Upper lobe of left lung (tissue), 6 donors: ENCODE measurements at places on chromosomes 4 and X.

- peak; percentile 73 for DNase-seq
Measured at GRCh38 chr4:13654162-13654797, 26.8 kb upstream of the BOD1L1 start.

GRCh38 chr4:99323756-99324155, 2.6 kb upstream of the ADH1B start:
- no peak for DNase-seq

DNA sequence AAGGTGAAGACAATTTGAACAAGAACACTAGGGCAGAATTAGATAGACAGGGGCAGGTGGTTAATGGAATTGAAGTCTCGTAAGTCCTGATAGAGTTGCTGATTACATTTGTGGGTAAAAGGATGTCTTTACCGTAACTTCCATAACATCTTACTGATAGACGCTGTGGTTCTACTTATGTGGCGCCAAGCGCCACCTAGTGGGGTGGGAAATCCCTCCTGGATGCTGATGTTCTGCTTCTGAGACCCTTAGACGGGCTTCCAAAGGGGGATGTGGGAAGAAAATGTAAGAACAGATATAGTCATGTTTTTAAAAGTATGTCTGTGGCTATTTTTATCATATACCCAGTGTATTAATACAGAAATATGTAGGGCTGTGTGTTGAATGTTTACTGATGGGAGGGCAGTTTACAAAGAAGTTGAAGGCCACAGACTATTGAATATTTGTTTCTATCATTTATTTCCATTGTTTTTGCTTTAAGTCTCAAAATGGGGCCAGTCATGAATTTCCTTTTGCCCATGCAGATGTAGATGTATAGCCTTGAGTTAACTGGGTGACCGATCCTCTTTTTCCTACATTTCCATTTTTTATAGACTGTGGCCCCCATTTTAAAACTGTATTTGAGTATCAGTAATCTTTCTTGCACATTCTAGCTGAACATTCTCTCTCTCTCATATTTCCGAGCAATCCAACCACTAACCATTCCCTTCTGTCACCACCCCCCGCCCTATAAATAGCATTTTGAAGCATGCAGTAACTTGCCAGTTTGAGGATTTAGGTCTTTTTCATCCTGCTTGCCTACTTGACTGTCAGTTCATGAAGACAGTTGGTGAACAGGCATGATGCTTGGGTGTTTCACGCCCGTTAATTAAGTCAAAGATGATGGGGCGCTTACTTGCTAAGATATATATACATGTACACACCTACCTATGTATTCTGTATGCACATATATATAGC, 12.1 kb upstream of the TLR8 start:
- DNase-seq = no peak

- DNase-seq = no peak
Measured at GRCh38 chrX:40644821-40645358, 2.5 kb downstream of the CXorf38 start.

DNA sequence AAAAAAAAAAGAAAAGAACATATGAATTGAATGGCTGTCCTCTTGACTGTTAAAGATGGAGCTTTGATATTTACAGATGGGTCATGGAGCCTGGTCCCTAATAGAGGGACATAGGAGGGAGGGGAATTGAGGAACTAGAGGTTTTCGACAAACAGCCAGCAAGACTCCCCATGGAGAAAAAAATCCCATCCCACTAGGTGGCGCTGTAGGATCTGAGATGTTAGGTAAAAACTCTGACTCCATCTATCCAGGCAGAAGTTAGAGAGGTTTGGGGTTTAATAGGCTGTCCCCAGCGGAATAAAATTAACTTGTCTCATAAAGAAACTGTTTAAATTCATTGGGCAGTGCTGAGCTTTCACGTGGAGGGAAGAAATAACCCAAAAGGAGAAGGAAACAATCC, 45.9 kb downstream of the HMGB2 start:
- DNase-seq = peak; percentile 57

GRCh38 chr4:31678356-31678755, 958.2 kb downstream of the PCDH7 start:
- no peak for DNase-seq

- DNase-seq = peak; percentile 25
Measured at GRCh38 chr4:122632396-122633143, 11.7 kb upstream of the IL21 start.

DNA sequence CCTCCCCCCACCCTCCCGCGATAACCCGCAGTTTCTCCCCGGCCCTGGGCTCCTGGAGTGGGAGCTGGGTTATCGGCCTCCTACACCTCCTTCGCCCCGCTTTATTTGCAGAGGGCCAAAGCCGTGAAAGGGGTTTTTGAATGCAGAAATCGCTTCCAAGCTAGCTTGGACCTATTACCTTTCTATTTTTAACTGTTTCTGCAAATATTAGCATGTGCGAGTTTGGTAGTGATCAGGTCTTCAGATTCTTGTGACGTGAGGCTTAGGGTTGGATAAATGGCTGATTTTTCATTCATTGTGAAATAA, 1.3 kb downstream of the USP9X start:
- no peak for DNase-seq

- DNase-seq = no peak
Measured at GRCh38 chrX:148620023-148620422, 119.6 kb downstream of the AFF2 start.

DNA sequence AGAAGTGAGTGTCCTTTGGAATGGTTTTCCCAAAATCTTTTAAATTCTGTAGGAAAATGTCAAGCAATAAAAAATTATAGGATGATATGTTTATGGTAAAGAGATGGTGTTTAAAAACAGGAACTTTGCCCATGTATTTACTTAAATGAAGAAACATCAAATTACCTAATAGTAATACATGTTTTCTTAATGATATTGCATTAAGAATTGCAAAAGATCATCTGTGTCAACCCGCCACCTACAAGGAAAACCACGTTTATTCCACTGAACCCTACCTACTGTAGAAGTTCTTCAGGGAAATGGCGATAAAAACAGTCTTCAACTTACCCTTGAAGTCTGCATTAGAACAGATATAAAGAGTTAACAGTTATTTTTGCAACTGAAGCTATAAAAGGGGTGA, 67.2 kb upstream of the NDP start:
- DNase-seq = no peak
